Epithelial cell of prostate (primary cell): ENCODE measurements at places on chromosomes 1 and 21.

GRCh38 chr1:157033357-157033876, 12.1 kb downstream of the ARHGEF11 start:
- DNase-seq = no peak

- DNase-seq = no peak
These were observed 66.8 kb downstream of the OBSCN start for GRCh38 chr1:228274452-228275178.

DNA sequence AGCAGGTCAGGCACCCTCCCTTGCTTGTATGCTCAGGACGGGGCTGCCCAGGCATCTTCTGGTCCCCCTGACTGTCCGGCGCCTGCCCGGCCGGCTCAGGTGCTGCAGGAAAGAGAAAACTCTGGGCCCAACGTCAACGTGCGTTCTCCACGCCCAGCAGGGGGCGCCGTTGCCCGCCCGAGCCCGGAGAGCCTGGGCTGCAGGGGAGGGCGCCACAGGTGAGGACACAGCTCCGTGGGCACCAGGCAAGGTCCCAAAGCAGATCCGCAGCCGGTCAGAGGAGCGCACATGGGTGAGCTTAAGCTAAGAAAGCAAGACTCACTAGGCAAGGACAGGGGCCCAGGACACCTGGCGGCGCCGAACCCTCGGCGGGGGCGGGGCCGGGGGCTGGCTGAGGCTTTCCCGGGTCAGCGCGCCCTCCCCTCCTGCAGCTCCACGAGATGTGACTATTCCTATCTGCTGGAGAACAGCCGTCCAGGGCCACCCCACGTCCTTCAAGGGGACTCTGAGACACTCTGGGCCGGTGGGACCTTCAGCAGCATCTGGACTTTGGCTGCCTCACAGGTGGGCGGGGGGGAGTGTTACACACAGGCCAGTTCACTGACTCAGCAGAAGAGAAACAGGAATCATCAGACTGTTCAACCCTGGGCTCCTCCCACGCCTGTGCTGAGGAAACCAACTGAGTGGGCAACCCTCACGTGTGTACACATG, 29.3 kb downstream of the KRTAP10-1 start:
- peak; percentile 22 for DNase-seq

GRCh38 chr1:241939798-241940197, 17.8 kb upstream of the BECN2 start:
- no peak for DNase-seq

DNA sequence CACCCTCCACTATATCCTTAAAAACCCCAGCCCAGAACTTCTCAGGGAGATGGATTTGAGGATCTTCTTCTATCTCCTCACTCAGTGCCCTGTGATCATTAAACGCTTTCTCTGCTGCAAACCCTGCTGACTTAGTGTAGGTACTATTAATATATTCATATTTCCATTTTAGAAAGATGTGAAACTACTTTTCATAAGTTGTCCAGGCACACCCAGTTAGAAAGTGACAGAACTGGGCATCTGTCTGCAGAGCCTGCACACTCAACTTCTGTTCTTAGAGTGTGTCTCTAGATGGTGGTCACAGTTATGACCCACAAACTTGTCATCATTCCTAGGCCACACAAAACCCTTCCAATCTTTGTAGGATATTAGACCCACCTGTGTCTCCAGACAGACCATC, 55.0 kb downstream of the FCRL5 start:
- DNase-seq = no peak

GRCh38 chr1:105793536-105794146, 1262.8 kb upstream of the PRMT6 start:
- DNase-seq = no peak

GRCh38 chr1:84770481-84770880, 80.2 kb upstream of the SSX2IP start:
- DNase-seq = no peak

GRCh38 chr21:43289442-43289841, 120.6 kb downstream of the CRYAA start:
- DNase-seq = no peak

DNA sequence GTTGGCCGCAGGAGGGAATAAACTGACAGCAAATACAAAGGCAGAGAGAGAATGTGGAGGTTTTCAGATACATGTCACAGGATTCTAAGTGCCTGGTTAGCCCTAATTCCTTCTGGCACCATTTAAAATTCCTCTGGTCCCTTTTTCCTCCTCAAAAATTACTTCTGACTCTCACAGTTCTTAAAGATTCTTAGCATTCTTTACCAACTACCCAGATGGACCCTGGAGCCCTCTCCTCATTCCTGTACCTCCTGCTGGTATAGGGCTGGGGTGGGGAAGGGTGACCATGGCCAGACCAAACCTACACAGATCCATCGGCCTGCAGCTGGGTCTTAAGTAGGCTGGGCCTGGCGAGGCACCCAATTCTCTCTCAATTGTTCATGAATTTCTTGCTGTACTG, 7.2 kb downstream of the MKNK1 start:
- no peak for DNase-seq

DNA sequence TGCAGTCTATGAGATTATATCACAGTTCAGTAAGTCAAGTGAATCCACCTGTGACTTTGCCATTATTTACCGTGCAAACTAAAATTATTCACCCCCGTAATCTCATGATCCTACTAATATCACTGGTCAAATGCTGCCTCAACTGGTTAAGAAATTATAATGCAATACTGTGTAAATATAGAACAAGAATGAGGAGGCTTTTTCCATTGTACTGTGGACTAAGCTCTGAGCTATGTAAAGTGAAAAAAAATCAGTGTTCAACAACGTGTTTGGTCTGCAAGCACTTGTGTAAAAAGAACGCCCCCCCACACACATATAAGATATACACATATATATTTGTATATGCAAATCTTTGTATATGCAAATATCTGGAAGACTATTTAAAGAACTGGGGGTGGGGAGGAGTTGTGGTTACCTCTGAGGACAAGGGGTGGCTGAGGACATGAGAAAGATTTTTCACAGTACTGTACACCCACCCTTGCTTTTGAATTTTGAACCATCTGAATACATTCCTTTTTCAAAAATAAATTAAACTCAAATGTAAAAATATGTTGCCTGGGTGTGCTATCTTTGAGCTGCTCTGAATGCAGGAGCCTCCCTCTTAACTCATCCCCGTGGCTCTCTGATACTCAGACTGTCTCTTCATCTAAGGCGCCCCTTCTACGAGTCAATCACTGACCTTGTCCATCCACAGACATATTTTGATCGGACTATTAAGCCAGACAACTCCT, 57.0 kb downstream of the PTP4A2 start:
- no peak for DNase-seq

DNA sequence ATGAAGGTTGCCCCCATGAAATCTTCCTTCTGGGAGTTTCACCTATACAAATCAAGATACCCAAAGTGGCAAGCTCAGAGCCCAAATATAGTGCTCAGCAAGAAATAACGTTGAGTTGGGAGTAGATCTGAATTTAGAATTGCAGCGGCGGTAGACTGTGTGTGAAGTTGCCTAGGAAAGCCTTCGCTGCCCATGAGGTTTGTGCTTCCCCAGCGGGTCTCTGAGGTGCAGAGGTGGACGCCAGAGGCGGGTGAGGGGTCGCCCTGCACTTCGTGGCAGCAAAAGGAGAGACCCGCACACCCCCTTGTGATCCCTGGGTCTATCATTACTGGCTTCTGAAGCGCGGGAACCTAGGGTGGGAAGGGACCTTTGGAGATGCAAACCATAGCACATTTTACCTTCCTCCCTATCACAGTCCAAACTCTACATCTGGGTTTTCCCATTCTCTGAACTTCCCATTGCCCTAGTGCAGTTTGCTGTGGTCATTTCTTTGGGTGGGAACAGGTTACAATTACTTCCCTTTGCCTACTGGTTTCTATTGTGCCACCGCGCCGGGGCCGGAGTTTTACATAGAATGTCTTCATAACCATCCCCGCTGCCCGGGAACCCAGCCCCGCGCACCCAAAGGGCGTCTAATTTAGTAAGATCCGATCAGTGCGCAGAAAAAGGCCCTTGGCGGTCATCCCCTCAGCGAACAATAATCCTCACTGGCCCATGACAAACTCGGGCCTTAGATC, 5.2 kb downstream of the TBX15 start:
- no peak for DNase-seq

DNA sequence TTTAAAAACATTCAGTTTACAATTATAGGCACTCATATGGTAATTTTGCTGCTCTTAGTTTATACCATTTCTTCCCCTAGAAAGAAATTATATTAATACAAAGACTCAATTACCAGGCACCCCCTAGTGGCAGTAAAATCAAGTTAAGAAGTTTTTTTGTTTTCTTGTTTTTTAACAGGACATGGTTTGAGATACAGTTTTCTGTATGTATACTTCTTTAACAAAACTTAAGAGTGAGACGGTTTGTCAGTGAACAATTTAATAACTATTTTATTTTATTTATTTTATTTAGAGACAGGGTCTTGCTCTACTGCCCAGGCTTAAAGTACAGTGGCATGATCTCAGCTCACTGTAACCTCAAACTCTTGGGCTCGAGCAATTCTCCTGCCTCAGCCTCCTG, 224.6 kb downstream of the FAF1 start:
- DNase-seq = no peak

- DNase-seq = no peak
These were observed 199.1 kb downstream of the SLC45A1 start for GRCh38 chr1:8516793-8517556.

DNA sequence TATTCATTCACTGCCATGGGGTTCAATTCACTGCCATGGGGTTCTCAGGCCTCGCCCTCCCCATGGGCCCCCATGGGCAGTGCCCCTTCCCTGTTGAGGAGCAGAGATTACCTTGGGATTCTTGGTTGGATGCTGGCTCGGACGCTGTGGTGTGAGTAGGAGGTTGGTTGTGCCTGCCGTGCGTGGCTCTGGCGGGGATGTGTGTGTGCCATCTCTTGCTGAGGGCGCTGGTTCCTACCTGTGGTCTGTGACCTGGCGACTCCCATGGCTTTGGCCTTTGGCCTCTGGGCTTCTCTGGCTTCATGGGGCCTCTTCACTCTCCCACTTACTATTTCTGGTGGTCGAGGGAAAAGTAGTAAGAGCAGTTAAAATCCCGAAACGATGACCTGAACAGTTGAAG, 42.1 kb downstream of the PCNT start:
- no peak for DNase-seq

- no peak for DNase-seq
These were observed 63.1 kb downstream of the ACOT7 start for GRCh38 chr1:6330410-6330911.

DNA sequence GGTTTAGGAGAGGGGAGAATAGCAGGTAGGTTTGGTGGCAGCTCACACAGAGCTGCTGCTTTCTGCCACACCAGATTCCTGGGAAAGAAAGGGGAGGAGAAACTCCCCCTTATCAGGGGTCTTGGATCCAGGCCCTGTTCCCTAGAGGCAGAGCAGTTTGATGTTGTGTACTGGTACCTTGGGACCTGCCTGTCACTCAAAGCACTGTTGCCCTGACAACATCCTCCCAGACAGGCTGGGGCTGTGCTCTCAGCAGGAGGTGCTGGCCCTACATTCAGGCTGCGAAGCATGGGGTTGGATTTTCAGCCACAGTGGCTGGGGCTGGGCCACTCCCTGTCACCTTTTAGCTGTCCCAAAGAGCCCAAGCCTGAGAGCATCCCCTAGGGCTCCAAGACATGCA, 188.0 kb downstream of the GRIK3 start:
- no peak for DNase-seq

- DNase-seq = no peak
These were observed 90.0 kb downstream of the EPHB2 start for GRCh38 chr1:22800629-22801028.

DNA sequence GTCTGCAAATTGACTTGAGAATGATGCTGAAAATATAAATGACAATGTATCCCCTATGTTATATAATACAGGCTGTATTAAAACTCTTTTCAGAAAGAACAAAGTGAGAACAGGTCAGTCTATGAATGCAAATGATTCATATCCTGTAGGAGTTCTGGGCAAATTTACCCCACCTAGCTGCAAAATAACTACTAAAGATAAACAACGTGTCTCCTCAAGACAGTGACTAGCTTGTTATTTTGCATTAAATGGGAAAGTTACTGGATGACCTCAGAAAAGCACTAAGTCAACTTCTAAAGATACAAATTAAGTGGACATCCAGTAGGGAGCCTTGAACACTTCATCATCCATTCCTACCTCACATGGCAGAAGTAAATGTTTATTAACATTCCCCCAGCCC, 11.1 kb downstream of the RNF19B start:
- peak; percentile 75 for DNase-seq

- DNase-seq = peak; percentile 18
These were observed 738.1 kb downstream of the ADGRL2 start for GRCh38 chr1:82538876-82539275.

DNA sequence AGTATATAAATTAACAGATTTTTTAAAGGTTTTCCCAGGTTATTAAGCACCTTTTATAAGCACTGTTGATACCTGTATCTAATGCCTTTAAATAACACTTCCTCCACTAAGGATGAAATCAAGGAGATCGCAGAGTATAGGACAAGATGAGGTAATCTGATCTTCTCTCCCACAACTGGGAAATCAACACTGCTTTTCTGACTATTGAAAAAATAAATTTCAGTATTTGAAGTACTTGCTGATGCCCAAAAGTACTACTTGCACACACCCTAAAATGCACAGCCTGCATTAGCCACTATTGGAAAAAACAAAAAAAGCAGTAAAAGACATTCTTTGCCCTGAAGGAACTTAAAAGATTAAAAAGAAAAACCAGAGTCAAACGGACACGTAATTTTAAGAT, 48.6 kb downstream of the PUM1 start:
- no peak for DNase-seq

GRCh38 chr1:206953126-206953525, 6.9 kb upstream of the PIGR start:
- DNase-seq = no peak

DNA sequence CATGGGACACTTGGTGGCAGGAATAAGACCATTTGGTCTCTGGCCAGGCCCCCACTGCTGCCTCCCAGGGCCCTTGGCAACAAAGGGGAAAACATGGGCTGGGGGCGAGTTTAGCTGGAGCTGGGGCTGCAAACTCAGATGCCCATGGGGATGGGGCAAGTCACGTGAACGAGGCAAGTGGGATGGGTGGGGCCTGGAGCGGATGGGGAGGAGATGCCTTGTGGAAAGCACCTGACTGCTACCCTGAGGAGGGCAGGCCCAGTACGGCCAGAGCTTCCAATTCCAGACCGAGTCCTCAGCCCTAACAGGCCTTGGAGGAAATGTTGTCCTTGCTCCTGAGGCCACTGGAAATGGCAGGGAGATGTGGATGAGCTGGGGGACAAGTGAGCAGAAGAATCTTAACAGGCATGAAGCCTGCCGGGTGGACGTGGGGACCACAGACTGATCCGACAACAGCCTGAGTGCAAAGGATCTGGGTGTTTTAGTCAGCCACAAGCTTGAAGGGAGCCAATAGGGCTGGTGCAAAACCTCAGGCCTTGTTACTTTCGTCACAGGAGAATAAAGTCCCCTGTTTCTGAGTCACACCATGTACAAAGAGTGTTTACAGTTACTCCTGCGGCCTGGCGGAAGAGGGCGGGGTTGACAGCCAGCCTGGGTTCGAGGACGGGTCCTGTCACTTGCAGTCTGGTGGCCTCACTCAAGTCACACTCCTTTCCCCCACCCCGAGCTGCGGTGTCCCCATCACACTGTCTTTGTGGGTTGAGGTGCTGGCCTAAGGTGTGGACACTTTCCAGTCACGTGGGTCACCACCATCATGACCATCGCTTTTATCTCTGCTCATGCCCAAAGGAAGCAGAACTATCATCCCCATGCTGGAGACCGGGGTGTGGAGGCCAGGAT, 19.1 kb downstream of the RUNX3 start:
- no peak for DNase-seq

- DNase-seq = no peak
These were observed 41.4 kb upstream of the LMX1A start for GRCh38 chr1:165397944-165398343.
